ENCODE measurements at places on chromosomes 6 and 20.

- DNase-seq, result no peak
Measured at GRCh38 chr20:35020108-35020928, 64.7 kb downstream of the MYH7B start.

- no peak for DNase-seq
Measured at GRCh38 chr6:165782134-165782533, 119.1 kb upstream of the PDE10A start.

GRCh38 chr20:37781626-37782025 lies 87.8 kb downstream of the CTNNBL1 start:
- no peak for DNase-seq

- no peak for DNase-seq
Measured at GRCh38 chr20:19451923-19452295, 239.5 kb downstream of the SLC24A3 start.

DNA sequence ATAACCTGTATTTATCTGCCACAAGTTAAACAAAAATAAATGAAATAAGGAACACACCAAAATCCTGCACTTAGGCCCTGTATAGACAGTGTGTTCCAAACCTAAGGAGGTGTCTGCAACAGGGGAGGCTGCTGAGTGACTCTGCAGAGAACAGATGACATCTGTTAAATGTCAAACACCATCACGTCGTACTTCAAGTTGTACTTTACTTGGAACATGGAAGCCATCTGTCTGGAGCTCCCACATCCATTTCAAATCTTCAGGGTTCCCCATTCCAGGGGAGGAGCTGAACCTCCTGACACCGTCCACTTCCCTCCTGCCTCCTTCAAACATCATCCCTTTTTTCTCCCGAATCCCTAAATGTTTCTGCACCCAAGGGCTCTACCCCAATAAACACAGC lies 1.8 kb upstream of the MAP7 start:
- DNase-seq, result no peak

DNA sequence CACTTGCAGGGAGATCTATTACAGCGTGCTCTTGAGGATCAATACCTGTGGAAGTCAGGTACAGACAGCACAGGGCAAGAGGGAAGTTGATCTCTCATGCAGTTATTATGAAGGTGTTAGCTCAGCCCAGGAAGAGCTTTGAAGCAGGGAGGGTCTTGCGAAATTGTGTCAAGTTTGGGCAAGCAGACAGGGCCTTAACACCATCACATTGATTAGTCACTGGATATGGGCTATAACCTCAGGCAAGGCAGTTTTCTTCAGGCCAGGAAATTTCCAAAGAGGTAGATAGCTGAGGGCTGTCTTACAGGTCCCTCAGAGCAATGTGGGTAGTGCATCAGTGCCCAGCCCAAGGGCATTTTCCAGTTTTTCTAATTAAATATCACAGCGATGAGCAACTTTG lies 643.8 kb downstream of the DHX35 start:
- DNase-seq, result no peak

DNA sequence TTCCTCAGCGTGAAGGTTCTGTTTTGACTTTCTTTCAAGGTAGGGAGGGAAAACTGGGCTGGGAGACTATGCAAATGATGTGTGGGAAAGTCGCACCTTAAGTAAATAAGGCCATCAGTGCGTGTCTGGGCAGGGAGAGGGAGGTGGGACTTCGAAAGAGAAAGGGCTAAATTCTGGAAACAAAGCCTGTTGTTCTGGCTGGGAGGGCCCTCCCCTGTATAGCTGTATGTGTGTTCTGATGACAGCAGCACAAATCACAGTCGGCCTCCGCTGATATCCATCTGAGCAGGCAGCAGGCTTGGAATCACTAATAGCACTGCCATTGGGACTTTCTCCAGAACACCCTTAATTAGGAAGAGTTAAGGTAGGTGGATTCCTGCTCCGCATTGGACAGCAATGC lies 19.2 kb downstream of the JAG1 start:
- DNase-seq, result no peak

- no peak for DNase-seq
Measured at GRCh38 chr6:135170238-135170637, 10.9 kb upstream of the MYB start.

DNA sequence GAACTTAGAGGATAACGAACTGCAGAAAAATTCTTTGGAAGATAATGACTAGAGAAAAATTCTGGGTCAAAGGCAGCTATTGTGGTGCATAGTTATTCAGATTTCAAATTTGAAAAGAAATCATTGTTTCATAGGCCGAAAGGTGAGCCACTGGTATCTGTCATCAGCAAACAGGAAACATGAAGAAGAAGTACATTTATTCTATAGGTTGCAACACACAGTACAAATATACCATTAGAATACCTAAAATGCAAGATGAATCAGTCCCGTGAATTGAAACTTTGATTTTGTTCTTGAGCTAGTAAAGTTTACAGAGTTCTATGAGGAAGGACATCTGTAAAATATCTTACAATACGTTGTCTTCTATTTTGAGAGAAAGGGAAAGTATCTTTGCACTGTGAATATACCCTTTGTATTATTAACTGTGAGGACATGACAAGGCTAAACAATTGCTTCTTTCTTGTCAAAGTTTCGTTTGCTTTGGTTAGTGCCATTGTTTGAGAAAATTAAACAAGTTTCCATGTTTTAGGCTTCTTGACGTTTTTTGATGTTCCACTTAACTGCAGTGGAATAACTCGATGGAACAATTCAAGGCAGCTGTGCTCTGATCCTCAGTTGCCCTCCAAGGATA lies 84.7 kb downstream of the HDGFL1 start:
- DNase-seq, result no peak

- DNase-seq, result no peak
Measured at GRCh38 chr6:835476-836160, 142.7 kb upstream of the EXOC2 start.

- no peak for DNase-seq
Measured at GRCh38 chr6:168367285-168367751, 47.7 kb upstream of the DACT2 start.

- DNase-seq, result no peak
Measured at GRCh38 chr6:36339146-36339545, 2.5 kb upstream of the BNIP5 start.

DNA sequence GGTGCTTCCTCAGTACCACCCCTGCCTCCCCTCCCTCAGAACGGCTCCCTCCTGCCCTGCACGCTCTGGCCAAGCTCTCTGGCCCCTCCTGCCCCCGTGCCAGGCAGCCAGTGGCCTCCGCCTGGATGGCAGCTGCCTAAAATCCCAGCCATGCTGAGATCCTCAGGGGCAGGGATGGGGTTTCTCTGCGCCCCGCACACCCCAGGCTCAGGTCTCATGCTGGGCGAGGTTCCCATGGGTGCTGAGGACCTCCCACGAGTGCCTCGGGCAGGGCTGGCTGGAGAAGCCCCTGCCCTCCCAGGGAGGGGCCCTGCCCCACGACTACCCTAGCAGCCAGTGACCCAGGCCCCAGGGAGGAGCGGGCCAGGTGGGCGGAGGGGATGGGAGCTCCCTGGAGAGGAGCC lies 2.7 kb downstream of the PTK6 start:
- no peak for DNase-seq
